T-helper 17 cell (primary cell): ENCODE measurements at places on chromosomes 2 and 18.

- DNase-seq = no peak
Measured at GRCh38 chr2:96253006-96253405, 12.8 kb downstream of the TMEM127 start.

DNA sequence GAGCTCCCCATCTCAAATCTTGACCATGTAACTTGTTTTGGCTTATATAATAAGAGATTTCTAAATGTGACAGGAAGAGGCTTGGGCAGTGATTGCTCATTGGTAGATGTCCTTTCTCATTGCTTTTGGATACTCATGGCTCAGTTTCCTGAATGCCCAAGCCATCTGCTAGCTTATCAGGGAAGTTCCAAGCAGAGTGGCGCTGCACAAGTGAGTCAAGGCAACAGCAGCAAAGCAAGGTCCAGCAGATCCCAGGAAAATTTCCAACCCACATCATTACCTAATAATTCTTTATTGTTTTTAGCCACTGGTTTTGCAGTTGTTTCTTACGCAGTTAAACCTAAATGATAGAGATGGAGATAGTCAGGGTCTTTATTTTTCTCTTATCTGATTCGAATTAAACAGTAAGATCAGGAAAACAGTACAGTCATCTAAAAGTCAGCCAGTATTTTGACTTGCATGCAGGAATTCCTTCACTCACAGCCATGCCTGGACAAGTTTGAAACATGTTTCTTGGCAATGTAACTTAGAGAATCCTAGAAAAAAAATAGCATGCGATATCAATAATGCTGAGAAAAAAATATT lies 349.7 kb upstream of the TMEFF2 start:
- no peak for DNase-seq

- DNase-seq = no peak
Measured at GRCh38 chr2:75705921-75706320, 4.8 kb downstream of the GCFC2 start.

DNA sequence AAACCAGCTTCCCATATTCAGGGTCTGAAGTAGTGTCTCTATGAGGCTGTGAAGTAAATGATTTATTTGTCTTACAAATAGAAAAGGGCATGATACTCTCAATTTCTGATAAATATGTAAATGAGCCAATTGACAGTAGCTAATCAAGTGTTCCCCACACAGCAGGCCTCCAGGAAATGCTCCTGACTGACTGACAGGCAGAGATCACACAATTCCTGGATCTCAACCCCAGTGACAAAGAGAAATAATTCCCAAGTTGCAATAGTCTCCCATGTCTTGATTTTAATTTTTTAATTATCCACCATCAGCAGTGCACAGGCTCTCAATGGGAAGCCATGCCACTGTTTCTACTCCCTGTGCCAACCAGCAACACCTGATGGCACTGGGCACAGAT lies 390.4 kb downstream of the SOX11 start:
- DNase-seq = no peak

- DNase-seq = no peak
Measured at GRCh38 chr2:50066873-50067272, 912.6 kb upstream of the FSHR start.

DNA sequence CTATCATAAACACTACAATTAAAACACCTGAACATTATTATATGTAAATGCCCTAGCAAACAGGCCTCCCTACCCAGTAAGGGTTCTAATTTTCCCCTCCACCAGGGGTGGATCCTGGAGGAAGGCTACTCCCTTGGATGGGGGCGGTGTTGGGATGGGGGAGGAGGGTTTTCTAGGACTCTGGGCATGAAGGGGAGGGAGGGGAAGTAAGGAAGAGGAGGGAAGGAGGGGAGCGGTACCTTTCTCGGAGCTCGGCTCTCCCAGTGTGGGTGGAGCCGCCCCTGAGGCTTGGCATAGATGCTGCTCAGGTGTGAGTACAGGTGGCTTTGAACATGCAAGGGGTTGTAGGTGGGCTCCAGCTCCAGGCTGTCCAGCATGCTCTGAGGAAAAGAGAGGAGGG lies 5.4 kb downstream of the DOK1 start:
- DNase-seq = no peak

DNA sequence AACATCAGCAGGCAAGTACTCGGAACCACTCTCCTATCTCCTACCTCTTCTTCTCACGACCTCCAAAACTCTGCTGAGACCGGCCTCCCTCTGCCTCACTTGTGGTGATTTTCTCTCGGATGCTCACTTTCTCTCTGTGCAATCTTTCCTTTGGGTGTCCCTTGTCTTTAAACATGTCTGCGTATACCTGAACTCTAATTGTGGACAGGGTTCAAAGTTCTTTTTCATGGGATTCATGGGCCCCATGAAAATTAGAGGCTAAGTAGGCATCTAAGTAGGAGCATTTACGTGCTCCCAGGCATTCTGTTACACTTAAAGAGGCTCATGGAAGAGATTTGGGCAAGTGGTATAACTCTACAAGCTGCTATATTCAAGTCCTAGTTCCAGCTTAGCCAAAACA lies 2.1 kb upstream of the PPP1CB start:
- no peak for DNase-seq

GRCh38 chr2:153575171-153575853 lies 96.8 kb upstream of the RPRM start:
- DNase-seq = no peak

- no peak for DNase-seq
Measured at GRCh38 chr2:169118060-169118459, 48.7 kb downstream of the DHRS9 start.

DNA sequence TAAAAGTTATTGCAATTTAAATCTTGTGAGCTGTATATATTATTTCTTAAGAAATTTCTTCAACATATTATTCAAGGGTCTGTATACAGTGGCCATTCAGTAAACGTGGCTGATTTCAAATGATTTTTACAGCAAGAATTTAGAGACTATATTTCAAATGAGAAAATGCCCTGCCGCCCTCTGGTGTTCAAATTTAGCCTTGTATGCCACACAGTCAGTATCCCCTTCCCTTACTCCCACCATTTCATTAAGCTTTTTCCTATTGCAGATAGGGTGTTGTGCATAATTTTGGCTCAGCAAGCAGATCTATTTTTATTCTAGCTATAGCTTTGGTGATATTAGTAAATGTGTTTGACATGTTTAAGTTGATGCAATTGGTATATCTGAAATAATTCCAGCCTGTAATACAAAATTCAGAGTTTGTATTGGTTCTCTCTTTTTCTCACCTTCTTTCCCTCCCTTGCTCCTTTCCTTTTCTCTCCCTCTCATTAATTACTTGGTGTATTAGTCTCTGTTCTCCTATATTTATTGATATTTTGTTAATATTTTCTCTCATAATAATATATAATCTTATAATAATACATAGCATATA lies 22.8 kb upstream of the SCN7A start:
- DNase-seq = no peak

GRCh38 chr18:58653814-58654509 lies 17.3 kb upstream of the MALT1 start:
- no peak for DNase-seq

GRCh38 chr2:105611811-105612424 lies 132.8 kb upstream of the NCK2 start:
- no peak for DNase-seq

- DNase-seq = no peak
Measured at GRCh38 chr2:53751728-53752127, 15.9 kb upstream of the CHAC2 start.

GRCh38 chr2:162261032-162261945 lies 18.0 kb upstream of the FAP start:
- DNase-seq = no peak

DNA sequence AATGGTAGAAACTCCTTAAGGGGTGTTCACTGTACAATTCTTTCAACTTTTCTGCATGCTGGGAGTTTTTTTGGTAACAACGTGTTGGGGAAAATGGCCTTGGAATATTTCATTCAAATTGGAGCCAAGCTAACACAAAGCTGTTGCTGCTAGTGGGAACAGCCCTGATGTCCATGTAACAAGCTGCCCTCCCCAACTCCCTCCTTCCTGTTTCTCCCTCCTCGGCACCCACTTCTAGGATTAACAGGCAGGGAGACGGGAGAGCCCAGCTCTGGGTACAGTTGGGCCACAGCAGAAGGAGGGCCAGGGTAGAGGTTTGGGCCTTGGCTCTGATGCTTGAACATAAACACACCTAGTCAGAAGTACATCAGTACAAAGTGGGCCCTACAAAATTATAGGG lies 9.4 kb upstream of the MOCOS start:
- DNase-seq = no peak

GRCh38 chr18:13452388-13452811 lies 233.8 kb downstream of the LDLRAD4 start:
- no peak for DNase-seq

DNA sequence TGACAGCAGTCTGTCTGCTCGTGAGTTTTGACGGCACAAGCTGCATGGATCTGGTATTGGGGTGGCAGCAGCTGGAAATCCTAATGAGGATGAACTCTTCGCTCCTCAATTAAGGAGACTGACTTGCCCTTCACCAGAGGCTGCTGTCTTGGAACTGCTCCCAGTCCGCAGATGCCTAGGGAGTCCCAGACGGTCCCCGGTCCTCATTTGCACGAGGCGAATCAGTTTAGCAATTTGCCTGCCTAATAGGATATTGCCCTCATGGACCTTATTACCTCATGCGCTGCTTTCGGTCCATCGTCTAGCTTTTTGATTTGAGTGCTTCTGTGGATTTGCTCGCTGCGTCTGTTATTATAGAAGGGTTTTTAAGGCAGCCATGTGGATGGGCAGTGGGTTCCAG lies 40.6 kb downstream of the ASAP2 start:
- no peak for DNase-seq

DNA sequence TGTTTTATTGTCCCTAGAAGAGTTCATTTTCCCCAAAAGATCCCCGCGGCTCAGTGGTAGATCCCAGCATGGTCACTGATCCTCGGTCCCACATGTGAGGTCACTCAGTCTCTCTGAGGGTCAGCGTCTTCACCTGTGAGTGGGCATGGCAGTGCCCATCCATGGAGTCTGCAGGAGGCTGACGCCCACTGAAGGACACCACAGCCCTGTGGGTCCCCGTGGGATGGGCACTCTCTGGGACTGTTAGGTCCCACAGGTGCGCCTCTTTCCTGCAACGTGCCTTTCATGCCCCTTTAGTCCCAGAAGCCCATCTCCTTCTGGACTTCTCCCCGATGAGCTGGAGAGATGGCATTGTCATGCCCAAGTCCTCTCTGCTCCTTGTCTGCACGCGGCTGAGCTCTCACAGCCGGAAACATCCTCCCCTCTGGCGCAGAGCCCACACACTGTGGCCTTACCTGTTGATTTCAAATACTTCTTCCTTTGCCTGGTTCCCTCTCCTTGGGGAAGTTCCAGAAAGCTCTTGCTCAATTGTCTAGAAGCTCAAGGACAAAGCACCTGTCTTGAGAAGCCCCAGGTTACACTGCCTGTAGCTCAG lies 75.9 kb downstream of the PTGR3 start:
- DNase-seq = no peak

GRCh38 chr2:184304006-184304405 lies 294.3 kb upstream of the ZNF804A start:
- no peak for DNase-seq

- no peak for DNase-seq
Measured at GRCh38 chr2:57987835-57988573, 58.6 kb upstream of the VRK2 start.

DNA sequence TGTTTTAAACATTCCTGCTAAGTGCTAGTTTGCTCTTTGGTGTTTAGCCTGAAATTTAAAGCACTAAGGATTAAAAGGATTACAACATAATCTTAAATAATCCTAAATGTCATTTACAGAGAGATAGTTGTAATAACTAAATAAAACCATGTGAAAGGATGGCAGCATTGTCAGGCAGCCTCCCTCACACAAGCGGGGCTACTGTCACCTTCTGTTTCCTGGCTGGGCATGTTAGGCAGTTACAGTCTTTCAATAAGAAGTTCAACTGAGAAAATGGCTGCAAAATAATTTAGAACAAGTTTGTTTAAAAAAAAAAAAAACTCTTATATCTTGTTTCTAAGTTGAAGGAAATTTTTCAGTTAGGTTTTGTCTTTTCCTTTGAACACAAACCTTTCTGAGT lies 124.9 kb downstream of the ARHGAP15 start:
- peak; percentile 21 for DNase-seq

GRCh38 chr2:234273887-234274584 lies 222.8 kb downstream of the ARL4C start:
- DNase-seq = no peak

- DNase-seq = no peak
Measured at GRCh38 chr2:171972329-171972982, 27.3 kb upstream of the METAP1D start.

DNA sequence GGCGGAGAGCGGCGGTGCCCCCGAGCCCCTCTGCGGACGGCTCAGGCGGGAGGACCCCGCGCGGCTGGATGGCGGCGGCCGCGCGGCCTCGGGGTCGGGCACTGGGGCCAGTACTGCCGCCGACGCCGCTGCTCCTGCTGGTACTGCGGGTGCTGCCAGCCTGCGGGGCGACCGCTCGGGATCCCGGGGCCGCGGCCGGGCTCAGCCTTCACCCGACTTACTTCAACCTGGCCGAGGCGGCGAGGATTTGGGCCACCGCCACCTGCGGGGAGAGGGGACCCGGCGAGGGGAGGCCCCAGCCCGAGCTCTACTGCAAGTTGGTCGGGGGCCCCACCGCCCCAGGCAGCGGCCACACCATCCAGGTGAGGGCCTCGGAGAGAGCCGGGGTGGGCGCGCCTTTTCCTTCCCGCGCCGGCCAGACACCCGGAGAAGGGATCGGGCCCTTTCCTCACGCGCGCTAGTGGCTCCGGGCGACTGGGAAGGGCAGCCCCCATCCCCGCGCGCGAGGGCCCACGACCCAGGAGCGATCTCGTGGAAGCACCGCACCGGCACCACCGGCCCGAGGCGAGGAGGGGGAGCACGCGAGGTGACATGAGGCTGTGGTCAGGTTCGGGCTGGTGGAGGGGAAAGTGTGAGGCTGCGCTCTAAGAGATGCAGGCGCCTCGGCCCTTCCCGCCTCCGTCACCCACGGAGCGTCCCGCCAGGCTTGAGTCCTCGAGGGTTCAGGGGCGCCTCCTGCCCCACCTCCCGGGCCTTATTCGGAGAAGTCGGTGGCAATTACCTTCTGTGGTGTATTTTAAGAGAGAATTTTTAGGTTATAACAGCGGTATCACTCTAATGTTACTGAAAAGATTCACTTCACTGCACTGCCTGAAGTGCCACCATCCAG lies 607 bp downstream of the LAMA3 start:
- no peak for DNase-seq

GRCh38 chr2:188576006-188576405 lies 284.3 kb downstream of the GULP1 start:
- no peak for DNase-seq

DNA sequence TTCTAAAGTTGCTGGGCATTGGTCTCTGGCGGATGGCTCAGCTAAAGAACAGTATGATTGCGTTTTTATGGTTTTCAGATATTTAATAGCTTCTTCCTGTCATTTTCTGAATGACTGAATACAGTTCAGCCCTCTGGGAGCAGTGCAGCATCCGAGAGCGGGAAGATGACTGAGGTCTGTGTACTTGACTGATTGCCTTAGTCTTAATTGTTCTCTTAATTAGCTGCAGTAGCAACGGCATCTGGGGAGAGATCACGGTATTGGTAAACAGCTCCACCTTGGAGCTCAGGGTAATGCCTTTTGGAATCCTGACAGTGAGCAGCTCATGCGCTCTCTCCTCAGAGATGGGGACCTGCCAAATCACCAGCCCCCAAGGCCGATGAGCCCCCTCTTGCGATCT lies 481.4 kb upstream of the SPRED2 start:
- no peak for DNase-seq

GRCh38 chr18:74029161-74029560 lies 118.5 kb downstream of the FBXO15 start:
- DNase-seq = no peak

- no peak for DNase-seq
Measured at GRCh38 chr2:229230911-229231310, 40.2 kb downstream of the PID1 start.
